Inflammatory macrophage treated with lipopolysaccharide for 1 hour (primary cell): ENCODE measurements at places on chromosomes 1 and 21.
A peak's percentile ranks its signal among the peaks of the same experiment; 100 is the strongest.

DNA sequence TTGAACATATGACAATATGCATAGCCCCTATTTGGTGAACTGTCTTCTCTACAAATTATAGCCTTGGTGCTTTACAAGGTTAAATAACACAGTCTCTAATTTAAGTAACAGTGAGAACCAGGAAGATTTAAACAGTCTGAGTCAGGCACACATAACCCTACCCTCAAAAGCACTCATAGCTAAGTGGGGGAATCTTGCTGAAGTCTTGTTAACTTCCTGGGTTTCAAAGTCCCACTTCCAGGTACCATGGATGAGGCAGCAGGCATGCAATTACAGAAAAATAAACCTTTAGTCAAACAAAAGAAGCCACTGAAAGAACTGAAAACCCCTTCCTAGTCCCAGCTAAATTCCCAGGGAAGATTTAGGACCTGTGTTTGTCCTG, 147.6 kb downstream of the PBX1 start:
- no peak for DNase-seq

- no peak for DNase-seq
Measured at GRCh38 chr1:183493540-183494245, 21.4 kb downstream of the SMG7 start.

- DNase-seq = no peak
Measured at GRCh38 chr1:167462341-167462740, 56.0 kb downstream of the CD247 start.

DNA sequence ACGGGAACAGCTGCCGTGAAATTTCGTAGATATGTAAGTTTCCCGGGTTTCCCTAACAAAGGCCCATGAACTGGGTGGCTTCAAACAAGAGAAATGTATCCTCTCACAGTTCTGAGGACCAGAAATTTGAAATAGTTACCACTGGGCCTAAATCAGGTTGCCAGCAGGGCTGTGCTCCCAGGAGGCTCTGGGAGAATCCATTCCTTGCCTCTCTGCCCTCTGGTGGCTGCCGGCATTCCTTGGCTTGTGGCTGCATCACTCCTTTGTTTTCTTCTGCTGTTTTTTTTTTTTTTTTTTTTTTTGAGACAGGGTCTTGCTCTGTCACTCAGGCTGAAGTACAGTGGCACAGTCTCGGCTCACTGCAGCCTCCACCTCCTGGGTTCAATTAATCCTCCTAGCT, 23.7 kb downstream of the UMODL1 start:
- no peak for DNase-seq

DNA sequence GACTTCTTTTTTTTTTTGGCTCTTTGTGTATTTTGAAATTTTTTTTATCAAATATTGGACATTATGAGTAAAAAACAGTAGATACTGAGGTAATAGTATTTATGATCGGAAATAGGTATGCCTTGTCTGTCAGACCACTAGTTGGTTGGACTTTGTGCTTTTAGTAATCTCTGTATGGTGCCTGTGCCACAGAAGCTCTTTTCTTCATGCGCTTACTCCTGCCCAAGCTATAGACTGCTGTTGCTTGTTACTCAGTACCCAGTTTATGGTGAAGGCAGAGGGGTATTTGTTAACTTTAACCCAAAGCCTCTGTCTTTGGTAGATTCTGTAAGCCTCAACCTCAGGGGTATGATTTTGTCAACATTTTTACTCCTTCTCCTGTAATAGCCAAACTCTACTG, 8.6 kb downstream of the SLC30A7 start:
- DNase-seq = no peak

DNA sequence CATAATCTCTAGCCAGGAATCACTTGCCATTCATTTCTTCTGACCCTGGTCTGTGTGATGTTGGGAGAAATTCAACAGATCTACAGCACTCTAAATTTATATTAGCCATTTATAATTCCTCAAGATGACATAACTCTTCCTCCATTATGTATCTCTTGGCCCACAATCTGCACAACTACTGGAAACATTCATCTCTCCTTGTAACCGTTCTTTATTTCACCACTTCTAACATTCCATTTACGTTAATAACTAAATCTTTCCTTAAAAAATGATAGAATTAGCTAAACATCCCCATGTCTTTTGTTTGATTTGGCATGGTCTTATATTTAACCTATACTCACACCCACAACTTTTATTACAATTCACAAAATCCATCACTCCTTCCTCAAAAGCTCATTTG, 166.0 kb downstream of the COL11A1 start:
- no peak for DNase-seq

- peak; percentile 61 for DNase-seq
Measured at GRCh38 chr1:3618881-3619671, 5.7 kb upstream of the TPRG1L start.

- DNase-seq = no peak
Measured at GRCh38 chr1:7294636-7295035, 476.5 kb upstream of the VAMP3 start.

GRCh38 chr21:36073181-36073580, 3.4 kb downstream of the CBR1 start:
- peak; percentile 17 for DNase-seq

GRCh38 chr1:101344745-101345144, 107.9 kb downstream of the S1PR1 start:
- no peak for DNase-seq

GRCh38 chr21:42395302-42395701, 550 bp downstream of the TMPRSS3 start:
- DNase-seq = no peak

DNA sequence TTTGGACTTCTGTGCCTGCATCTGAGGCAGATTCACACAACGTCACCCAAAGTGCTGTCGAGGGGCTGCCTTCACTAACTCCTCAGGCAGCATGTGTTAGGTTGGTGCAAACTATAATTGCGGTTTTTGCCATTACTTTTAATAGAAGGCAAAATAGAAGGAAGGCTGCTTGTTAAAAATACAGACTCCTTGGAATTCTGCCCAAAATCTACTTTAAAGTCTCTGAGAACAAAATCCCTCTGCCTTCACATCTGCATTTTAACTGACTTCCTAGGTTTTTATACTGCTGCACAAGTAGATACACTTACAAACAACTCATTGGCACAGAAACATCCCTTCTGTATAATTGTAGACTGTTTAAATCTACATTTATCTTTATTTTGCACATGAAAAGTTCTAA, 41.3 kb upstream of the SLC19A2 start:
- DNase-seq = no peak

DNA sequence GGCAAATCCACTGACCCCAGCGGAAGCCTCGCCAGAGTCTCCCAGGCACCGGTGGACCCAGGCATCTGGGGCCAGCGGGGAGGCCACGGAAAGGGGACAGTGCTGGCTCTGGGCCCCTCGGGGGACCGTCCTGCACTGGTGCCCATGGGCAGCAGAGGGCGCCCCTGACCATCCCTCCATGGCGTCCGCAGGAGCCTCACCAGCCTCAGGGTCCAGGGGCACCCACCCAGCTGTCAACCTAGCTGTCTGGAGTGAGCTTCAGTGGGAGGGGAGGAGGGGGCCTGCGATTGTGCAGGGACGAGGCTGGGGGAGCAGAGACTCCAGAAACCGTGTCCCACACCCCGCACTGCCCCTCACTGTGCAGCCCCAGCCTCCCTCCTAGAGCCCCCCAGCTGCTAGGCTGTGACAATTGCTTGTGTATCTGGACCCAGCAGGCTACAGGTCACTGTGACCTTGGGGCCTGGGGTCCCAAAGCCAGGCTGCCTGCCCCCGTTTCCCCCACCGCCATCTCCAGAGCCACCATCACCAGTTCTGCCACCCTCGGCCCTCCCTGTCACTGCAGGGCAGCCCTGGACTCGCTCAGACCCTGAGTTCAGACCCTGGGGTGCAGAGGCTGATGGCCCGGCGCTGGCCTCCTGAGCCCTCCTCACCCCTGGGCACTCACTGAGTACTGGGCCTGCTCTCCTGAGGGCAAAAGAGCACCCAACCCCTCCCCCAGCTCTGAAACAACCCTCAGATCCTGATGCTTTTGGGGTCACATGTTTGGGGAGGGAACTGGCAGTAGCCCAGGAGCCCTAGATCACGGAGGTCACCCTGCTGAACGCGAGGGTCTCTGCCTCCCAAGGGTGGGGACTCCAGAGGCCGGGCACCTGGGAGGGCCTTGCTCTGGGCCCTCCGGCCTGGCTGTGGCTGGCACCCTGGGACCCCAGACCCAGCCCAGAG, 10.6 kb upstream of the COL6A1 start:
- DNase-seq = peak; percentile 35

- no peak for DNase-seq
Measured at GRCh38 chr1:209879539-209879938, 51.8 kb downstream of the UTP25 start.

DNA sequence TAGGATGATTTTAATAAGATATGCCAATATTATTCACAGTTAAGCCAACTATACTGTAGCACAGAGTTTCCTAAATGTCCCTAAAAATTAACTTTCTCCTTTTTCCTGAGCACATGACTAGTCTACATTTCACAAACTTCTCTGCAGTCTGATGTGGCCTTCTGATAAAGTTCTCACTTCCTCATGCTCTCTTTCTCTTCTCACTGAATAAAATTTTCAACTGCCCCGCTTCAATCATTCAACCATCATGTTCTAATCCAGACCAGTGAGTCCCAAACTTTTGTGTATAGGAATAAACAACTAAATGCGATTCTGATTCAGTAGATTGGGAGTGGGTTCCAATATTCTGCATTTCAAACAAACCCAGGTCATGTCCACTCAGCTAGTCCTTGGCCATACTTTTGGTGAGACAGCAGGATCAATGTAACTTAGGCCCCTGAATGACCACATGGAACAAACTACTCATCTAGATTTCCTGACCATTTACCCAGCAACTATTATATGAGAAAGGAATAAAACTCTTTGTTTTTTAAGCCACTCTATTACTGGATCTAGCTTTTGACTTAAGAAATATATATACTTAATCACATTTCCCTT, 20.1 kb downstream of the TUT4 start:
- DNase-seq = peak; percentile 23

GRCh38 chr1:55500601-55501000, 285.4 kb upstream of the USP24 start:
- DNase-seq = no peak

- no peak for DNase-seq
Measured at GRCh38 chr1:208509072-208509471, 264.9 kb upstream of the PLXNA2 start.

GRCh38 chr1:155198547-155198906, 9.2 kb downstream of the THBS3 start:
- DNase-seq = no peak

- DNase-seq = no peak
Measured at GRCh38 chr1:52928015-52928404, 934 bp downstream of the SCP2 start.

DNA sequence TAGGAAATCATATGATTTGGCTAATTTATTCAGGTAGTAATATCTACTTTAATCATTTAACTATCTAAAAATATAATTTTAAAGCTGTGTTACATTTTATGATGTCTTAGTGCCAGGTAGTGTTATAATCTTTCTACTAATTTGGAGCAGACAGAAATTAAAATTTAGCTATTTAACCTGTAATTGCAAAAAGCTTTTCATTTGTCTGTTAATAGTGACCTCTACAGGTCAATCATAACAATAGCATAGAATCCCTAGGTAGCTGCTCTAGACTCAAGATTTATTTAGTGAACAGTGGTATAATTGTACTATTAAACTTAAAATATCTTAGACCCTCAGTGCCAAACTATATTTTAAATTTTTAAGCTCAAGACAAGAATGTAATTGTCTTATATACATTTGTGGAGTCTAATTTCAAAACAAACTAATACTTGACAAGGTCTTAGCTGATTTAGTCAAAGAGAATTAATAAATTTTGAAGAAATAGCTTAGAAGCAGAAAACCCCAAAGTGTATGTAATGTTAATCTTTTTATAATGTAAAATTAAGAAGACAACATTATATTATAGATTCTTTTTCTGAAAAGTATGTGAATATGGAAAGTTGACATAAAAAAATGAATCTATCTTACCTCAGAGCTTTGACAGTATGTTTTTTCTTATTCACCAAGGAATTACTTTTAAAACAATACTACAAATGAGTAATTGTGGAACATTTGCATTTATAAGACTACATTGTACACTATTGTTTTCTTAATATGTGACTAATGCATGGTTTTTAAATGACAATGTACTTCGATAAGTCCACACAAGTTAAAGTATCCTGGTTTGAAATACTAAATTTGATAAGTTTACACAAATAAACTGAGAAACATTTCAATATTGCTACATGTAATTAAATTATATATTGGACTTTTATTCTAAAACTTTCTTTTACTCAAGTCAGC, 64.1 kb upstream of the RNPC3 start:
- DNase-seq = no peak

- no peak for DNase-seq
Measured at GRCh38 chr1:156488566-156489165, 11.9 kb downstream of the MEF2D start.

DNA sequence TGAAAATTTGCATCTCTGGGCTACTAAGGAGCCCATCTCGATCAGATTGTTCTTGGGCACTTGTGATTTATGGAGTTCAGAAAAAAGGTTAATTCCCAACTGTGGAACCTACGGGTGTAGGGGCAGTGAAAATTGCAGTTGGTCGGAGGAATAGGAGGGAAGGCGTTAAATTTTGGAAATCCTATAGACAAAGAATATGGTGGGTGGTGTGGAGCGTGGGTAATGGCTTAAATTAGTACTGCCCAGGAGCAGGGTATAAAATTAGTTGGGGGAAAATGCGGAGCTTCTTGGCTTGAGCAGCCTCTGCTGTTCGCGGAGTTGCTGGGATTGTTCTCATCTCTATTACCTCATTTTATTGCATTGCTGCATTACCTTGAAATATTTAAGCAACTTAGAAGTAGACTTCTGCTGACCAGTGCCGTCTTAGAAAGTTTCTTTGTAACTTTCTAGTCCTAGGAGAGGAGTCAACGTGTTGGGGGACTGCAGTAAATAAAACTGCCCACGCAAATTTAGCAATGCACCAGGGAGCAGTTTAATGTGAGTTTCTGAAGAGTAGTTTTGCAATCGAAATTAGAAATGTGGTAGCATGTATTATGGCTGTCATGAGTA, 514 bp downstream of the S1PR1 start:
- DNase-seq = peak; percentile 60

DNA sequence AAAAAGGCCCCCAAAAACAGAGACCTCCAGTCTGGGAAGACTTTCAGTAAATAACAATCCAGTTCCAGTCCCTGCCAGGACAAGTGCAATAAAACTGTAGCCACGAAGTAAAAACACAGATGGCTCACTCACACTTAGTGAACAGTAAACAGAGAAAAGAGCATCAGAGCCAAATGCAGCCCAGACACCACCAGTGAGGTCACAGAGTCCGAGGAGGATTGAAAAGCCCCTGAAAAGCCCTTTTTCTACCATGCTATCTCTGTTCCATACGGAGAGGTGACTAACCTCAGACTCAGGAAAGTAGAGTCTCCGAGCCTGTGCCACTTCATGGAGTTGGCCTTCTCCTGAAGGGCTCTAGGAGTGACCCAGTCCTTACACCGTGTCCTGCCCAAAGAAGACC, 84.5 kb downstream of the COLGALT2 start:
- DNase-seq = no peak

- no peak for DNase-seq
Measured at GRCh38 chr1:3879787-3880428, 20.2 kb downstream of the C1orf174 start.

DNA sequence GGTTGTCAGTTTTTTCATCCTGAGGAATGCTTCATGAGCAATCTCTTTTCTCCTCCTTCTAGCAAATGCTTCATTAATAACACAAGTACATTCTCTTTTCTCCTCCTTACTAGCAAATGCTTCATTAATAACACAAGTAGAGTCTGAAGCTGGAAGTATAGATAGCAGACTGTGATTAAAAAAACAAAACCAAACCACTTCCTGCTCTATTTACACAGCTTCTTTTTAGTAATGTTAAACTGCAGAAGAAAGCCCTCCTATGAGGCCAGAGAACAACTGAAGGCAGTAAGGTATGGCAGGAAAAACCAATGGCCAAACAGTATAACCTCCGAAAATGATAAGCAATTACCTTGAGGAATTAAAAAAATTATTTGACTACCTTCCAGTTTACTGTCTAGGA, 90.1 kb downstream of the ZSWIM5 start:
- DNase-seq = no peak
